Right renal cortex interstitium (tissue), 3 donors: ENCODE measurements at places on chromosomes 3 and 15. TPM values are rescaled to one million over a fixed set of nuclear protein-coding genes. Genes with fewer than 3 reads are reported as not detected.
A peak's percentile ranks its signal among the peaks of the same experiment; 100 is the strongest.

- no peak for DNase-seq
These were observed 27.1 kb upstream of the LIPC start for GRCh38 chr15:58404722-58405121.

DNA sequence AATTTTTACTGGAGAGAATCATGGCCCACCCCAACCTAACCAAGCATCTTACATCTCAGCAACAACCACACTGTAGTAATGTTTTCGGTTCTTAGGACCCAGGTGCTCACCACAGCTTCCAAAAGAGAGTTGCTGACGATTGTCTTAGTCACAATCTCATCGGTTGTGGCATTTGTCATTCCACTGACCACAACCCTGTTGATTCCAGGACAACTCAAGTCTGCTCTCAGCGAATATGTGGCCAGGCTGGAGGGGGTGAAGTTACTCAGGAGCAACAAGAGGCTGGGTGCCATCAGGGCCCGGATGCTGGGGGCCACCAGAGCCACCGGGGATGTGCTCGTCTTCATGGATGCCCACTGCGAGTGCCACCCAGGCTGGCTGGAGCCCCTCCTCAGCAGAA is 25.9 kb downstream of the GALNT15 start:
- DNase-seq = no peak

DNA sequence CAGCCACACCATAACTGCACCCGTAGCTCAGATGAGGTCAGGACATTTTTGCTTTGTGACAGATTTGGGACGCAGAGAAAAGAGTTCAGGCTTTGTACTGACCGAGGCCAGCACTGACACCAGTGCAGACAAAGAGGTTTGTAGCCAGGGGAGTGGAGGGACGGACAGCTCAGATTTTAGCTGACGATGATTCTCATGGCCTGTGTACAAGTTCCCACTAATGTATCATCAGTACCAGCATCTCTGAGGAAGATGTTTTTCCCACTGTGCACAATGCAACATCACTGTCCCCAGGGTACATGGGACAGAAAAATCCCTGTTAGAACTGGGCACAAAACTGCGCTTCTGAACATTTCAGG is 112.7 kb downstream of the SLCO3A1 start:
- DNase-seq = no peak

DNA sequence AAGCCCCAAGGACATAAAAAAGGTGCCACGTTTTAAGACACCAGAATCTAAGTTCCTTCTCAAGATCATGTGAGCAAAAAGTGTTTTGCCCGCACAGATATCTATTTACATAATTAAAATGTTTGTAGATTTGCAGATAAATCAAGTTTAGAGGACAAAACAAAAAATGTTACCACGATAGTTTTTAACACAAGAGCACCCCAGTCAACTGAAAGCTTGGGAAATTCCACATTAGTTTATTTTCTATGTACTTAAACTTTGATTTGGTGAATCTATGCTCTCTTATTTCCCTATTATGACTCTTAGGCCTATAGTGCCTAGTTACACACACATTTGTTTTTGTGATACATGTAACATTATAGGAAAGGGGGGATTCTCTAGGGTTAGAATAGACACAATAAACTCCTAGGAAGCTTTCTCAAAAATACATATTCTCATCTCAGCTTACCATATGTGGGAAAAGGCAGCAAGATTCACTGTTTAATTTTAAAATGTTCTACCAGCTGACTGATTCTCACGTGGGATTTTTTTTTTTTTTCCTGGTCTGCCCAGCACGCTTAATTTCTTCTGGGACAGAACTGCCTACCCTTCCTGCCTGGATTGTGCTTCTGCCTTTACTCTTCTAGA is 8.4 kb upstream of the LEKR1 start:
- no peak for DNase-seq

- no peak for DNase-seq
These were observed 42.2 kb downstream of the PDZRN3 start for GRCh38 chr3:73582535-73582934.

- no peak for DNase-seq
These were observed 433.3 kb downstream of the RAP2B start for GRCh38 chr3:153595186-153595815.

- DNase-seq = no peak
These were observed 51.7 kb upstream of the COL8A1 start for GRCh38 chr3:99586701-99587100.

- DNase-seq = peak; percentile 32
These were observed 1.0 kb downstream of the USF3 start for GRCh38 chr3:113695431-113695785.

DNA sequence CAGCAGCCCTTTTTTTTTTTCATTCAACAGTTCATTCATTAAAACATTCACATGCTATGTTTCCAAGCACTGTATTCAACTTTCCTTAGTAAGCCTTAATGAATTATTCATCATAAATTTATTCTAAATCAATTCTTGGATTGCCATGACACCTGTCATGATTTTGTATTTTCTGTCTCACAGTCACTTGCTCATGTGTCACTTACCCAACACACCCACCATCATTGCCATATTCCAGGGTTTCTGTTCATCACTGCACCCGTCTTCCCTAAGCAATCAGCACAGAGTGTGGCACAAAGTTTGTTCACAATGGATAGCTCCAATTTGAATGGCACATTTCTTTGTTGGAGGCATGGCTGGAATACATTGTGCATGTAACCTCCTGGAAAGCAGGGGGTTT is 27.2 kb downstream of the CPNE4 start:
- DNase-seq = no peak

- no peak for DNase-seq
These were observed 348.0 kb upstream of the EPHA6 start for GRCh38 chr3:96466441-96466840.

DNA sequence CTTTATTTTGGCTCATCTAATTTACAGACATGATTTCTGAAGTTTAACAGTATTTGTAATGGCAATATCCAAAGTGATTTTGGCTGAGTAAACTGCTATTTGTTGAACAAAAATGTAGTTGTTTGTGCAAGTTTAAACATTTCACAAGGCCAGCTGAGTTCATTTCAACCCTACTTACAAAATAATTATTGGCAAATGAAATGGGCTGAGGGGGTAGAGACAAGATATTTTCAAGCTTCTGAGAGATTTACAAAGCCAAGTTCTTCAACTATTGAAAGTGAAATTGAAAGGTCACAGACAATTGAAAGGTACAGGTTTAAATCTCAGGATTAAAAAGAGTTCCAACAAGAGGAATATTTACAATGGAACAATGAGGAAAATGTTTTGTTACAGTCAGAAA is 77.1 kb downstream of the DUT start:
- no peak for DNase-seq

DNA sequence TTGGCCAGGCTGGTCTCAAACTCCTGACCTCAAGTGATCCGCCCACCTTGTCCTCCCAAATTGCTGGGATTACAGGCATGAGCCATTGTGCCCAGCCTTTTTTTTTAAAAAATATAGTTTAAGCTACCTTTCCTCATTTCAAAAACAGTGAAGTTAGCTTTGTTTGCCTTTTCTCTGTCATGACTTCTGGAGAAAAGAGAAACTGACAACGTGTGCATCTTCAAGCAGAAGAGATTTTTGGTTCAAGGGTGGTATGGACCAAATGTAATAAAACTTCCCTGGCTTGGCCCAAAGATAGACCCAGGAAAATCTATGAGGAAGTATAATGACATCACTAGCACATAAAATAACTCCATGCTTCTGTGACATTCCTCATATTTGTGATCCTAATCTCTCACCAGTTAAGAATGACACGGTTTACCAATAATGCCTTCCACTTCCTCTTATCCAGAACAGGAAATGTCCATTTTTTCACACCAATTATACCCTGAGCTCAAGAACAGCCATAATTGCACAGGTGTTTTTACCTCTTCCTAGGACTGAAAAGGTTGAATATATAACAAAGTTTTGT is 781.2 kb upstream of the NR2F2 start:
- DNase-seq = no peak

DNA sequence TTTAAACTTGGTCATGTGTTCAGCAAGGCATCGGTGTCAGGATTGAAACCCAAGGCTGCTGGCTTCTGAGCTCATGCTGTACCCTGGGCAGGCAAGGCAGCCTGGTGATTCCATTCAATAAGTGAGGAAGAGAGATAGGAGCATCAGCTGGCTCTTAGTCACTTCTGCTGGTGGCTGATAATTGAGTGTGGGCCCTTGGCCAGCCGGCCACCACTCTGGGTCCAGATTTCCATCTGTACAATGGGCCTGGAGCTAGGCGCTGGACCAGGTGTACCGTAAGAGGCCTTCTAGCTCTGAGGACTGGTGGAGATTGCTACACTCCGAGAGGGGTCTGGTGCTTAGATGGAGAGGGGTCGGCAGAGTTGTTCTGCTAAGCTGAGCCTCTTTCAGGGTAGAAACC is 4.3 kb downstream of the CD276 start:
- DNase-seq = no peak

- DNase-seq = no peak
These were observed 24.4 kb downstream of the PTPN23 start for GRCh38 chr3:47404955-47405790.

DNA sequence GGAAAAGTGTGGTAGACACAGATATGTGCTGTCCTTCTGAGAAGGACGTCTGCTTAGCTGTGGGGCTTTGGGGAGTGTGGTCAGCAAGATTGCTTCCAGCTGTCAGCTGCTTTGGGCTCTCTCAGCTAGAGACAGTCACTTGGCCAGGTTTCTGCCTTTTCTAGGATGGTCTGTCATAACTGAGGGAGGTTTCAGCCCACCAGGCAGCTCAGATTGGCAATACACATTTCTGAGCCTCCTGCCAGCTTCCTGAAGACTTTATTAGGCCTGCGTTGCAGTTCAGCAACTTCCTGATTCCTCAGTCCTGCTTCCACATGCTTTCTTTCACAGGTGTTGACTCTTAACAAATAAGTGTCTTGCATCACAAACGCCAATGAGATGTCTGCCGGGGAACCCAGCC is 286.5 kb downstream of the SQOR start:
- no peak for DNase-seq

DNA sequence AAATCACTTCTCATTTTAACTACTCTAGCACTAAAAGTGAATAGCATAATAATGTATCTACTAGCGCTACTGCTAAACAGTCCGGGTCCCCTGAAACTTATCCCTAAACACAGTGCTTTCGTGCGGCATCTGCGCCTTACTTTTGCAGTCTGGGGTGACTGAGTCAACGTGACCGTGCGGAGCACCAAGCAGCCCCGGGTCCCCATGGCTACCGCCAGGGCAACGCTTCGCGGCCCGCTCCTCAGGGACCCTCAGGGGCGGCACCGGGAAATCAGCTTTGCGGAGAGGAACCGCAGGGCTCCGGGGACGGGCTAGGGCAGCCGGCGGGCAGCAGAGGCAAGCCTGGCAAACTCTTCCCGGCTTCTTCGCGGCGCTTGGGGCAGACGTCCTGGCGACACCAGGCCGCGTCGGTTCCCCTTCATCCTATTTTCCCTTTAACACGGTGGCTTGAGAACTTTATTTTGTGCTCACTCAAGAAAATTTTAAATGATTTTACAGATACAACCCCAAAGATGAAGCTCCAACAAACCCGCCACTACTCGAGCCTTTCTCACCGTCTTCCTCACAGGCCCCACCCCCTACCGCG is 757 bp upstream of the DIPK2A start:
- no peak for DNase-seq

- DNase-seq = no peak
These were observed 118.0 kb upstream of the SLC24A5 start for GRCh38 chr15:48002767-48003166.

- DNase-seq = no peak
These were observed 83.9 kb upstream of the CDIN1 start for GRCh38 chr15:36495456-36495991.

- no peak for DNase-seq
These were observed 336.8 kb upstream of the MCTP2 start for GRCh38 chr15:93894438-93895036.

DNA sequence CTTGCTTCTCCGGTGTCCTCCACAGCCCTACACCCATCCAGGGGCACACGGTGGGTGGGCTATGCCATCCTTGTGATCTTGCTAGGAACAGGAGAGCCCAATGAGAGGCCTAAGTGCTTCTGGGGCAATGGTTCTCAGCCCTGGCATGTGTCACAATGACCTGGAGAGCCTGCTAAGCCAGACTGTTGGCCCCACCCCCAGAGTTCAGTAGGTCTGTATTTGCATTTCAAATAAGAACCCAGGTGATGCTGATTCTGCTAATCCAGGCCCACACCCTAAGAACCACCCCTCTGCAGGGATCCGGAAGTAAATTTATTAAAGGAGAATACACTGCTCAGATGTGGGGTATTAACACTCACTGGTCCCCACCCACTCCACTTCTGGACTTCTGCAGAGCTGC is 57.9 kb downstream of the RORA start:
- DNase-seq = no peak

- no peak for DNase-seq
These were observed 33.3 kb downstream of the ZMAT3 start for GRCh38 chr3:179038216-179038898.

DNA sequence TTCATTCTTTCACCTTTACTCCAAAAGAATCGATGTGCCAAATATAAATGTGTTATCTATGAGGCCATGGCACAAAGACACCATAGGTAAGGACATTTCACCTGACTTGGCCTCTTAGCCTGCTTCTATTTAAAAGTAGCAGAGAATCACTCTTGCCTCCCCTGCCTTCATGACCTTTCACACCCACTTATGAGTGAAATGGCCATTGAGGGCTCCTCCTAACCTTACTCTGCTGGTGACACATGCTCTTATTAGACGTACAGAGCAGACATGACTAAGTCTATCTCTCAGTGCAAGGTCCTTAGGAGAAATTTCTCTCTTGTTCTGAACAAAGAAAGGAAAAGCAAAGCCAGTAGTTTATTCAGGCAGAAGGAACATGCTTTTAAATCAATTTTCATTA is 150.7 kb downstream of the LRTM1 start:
- no peak for DNase-seq

DNA sequence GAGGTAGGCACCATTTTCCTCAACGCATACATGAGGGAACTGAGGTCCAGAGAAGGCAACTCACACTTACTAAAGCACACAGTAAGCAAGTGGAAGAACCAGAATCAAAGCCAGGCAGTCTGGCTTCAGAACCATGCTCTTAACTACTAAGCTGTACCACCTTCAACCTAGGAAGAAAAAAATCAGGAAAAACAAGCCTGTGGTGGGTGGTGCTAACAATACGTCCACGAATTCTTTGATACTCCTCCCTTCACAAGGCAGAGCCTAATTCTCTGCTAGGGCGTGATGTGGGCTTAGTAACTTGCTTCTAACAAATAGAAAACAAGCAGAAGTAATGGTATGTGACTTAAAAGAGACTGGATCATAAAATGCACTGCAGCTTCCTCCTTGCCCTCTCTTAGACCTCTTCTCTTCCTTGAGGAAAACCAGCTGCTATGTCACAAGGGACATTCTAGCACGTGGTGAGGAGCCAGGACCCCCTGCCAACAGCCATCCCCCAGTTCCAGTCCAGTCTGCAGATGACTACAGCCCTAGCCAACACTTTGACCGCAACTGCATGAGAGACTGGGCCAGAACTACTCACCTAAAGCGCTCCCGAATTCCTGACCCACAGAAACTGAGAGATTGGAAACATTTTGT is 36.9 kb downstream of the HACD2 start:
- DNase-seq = no peak

ECE2 gene
- 0.10 TPM for polyA plus RNA-seq

CFAP161 gene
- 0.19 TPM for polyA plus RNA-seq

PAQR9 gene
- 0.60 TPM for polyA plus RNA-seq

GHSR gene
- polyA plus RNA-seq = not detected

CADM2 gene
- 0.83 TPM for polyA plus RNA-seq

TIMMDC1 gene
- 107 TPM for polyA plus RNA-seq

SH3GL3 gene
- polyA plus RNA-seq = 11.3 TPM

CNTN4 gene
- 33.1 TPM for polyA plus RNA-seq

GPR149 gene
- not detected for polyA plus RNA-seq

AP3B2 gene
- polyA plus RNA-seq = 1.9 TPM

TGM5 gene
- polyA plus RNA-seq = not detected

MESP1 gene
- 0.43 TPM for polyA plus RNA-seq

TGM4 gene
- 0.06 TPM for polyA plus RNA-seq

ERC2 gene
- 4.0 TPM for polyA plus RNA-seq

NFKBIZ gene
- polyA plus RNA-seq = 6.3 TPM

MME gene
- polyA plus RNA-seq = 491 TPM
